ENCODE measurements at places on chromosomes 1 and 21. TPM values are rescaled to one million over a fixed set of nuclear protein-coding genes. Genes with fewer than 3 reads are reported as not detected.
A peak's percentile ranks its signal among the peaks of the same experiment; 100 is the strongest.

RIPPLY3 gene
- total RNA-seq: not detected

PADI4 gene
- total RNA-seq: 1.0 TPM

- DNase-seq: no peak
These were observed 75.6 kb downstream of the MTR start for GRCh38 chr1:236870721-236871120.

- peak; percentile 68 for DNase-seq
These were observed at the start of gene C1orf56 for GRCh38 chr1:151047591-151047924. TSS of gene C1orf56 (plus strand) at chr1:151047751. CDS start at chr1:151047848, 97 bp downstream.

Data from activated CD8-positive, alpha-beta T cell treated with anti-CD3 and anti-CD28 coated beads, Interleukin-2, amount 10 ng/mL, durations not matched to agents 7 days and 5 days (primary cell).